ENCODE measurements at places on chromosomes 7 and 10.

- no peak for DNase-seq
These were observed 25.6 kb downstream of the CDK14 start for GRCh38 chr7:90621747-90622140.

DNA sequence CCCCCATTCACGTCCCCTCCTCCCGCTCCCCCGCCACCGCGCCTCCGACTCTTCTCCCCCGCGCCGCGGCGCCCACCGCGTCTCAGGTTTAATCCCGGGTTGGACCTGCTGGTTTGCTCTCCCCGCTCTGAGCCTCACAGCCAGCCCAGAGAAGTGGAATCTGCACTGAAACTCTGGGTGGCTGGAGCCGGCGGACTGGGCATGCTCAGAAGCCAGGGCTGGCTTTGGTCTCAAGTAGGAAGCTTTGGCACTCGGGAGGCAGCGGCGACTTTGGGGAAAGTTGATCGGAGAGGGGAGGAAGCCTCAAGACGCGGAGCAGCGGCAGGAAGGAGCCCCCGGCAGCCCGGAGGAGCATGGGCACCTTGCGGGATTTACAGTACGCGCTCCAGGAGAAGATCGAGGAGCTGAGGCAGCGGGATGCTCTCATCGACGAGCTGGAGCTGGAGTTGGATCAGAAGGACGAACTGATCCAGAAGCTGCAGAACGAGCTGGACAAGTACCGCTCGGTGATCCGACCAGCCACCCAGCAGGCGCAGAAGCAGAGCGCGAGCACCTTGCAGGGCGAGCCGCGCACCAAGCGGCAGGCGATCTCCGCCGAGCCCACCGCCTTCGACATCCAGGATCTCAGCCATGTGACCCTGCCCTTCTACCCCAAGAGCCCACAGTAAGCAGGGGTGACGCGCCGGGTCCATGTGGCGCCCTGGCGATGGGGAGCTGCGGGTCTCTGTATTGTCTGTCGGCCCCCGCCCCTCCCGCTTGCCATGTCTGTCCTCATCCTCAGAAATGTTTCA, at the start of gene PRKG1:
TSS of gene PRKG1 (plus strand) at position 250 of the 791 bp plus-strand sequence.
- DNase-seq, result no peak

- no peak for DNase-seq
These were observed 49.1 kb upstream of the ELN start for GRCh38 chr7:73978661-73979563.

DNA sequence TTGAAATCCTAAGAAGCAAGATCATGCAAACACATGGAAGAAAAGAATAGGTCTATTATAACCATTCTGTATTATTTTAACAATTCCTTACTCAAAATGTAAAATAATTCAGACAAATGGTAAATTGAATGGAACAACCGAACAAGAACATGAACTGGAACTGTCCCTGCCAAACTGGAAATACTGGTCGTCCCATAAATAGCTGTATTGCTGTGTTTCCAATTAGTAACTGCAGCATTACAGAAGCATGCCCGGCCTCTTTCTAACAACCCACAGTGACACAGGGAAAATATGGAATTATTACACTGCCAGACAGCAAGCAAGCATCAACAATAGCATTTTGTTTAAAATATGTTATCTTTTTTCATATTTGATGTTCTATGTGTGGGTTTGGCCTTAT, 1138.5 kb upstream of the PHF14 start:
- no peak for DNase-seq

GRCh38 chr7:55420530-55420929, 55.4 kb downstream of the LANCL2 start:
- no peak for DNase-seq

- no peak for DNase-seq
These were observed 69.7 kb upstream of the ZNRF2 start for GRCh38 chr7:30214651-30215137.

DNA sequence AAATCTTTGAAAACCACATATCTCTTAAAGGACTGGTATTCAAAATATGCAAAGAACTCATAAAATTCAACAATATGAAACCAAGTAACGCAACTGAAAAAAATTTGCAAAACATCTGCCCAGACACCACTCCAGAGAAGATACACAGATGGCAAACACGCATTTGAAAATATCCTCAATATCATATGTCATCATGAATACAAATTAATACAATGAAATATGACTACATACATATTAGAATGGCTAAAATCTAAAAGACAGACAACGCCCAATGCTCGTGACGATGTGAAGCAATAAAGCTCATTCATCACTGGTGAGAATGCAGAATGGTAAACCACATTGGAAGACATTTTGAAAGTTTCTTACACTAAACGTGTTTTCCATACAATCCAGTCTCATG, 770.1 kb upstream of the CELF2 start:
- DNase-seq, result no peak

- DNase-seq, result no peak
These were observed 44.1 kb downstream of the DGKB start for GRCh38 chr7:14858410-14858809.

DNA sequence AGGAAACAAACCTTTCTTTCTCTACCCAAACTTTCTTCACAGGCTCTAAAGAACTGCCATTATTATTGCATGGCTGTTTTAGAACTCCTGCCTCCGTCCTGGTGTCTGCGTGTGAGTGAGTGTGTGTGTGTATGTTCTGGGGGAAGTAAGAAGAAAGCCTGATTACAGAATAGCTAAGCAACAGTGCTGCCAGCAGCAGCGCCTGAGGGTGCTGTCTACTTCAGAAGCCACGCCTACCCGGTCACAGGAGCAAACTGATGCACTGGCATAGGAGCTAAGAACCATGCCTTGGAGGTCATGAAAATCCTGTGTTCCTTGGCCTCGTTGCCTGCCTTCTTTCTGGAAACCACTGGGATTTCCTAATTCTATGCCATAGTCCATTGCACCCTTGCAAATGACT, 25.2 kb downstream of the LIPK start:
- no peak for DNase-seq

- no peak for DNase-seq
These were observed 136.3 kb upstream of the LAMB4 start for GRCh38 chr7:108266491-108266890.

DNA sequence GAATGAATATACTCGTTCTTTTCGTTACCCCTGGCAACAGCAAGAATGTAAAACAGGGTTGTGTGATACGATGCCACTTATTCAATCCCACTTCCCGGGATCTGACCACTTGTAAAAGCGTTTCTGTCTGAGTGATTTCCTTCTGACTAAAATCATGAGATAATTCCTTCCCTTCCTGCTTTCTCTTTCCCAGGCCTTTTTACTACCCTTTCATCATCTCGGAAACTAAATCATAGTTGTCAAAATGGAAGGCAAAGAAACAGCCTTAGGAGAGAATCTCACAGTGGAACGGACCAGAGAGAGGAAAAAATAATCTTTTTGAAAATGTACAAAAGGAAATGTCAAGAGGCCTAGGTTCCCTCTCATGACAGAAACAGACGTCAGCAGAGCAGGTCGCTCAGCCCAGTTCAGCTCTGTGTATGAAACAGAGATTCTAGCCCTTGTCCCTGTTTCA, 29.8 kb downstream of the DIP2C start:
- DNase-seq, result no peak

DNA sequence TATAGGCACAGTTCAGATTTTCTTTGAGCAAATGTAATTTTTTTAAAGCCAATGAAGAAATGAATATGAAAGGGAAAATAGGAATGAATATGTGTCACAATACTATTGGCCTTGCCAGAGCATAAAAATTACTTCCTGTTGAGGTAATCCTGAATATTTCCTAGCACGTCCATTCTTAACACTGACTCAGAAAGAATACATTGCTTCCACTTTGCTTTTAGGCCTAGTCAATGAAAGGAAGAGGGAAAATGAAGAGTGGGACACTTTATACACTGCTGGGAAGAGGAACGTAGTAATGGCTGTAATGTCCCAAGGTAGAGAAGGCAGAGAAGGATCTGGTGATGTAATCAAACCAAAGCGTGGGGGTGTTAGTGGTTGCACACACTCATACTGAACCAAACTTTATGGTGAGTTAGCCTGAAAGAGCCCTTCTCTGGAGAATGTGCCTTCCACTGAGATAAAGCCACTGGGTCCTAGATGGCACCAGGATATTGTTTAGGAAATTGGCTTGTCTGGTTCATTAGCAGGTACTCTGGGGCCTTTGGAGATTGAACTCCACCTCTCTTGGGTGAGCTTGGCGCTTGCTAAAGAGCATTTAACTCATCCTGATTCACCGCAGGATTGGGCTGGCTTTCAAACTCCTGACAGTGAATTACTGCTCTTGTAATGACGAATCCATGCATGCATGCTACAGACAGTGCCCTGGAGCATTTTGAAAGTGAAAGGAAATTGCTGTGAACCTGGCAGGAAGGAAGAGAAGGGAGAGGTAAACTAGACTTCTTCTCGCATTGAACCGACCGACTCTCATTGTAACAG, 254.9 kb downstream of the KIAA1217 start:
- no peak for DNase-seq

DNA sequence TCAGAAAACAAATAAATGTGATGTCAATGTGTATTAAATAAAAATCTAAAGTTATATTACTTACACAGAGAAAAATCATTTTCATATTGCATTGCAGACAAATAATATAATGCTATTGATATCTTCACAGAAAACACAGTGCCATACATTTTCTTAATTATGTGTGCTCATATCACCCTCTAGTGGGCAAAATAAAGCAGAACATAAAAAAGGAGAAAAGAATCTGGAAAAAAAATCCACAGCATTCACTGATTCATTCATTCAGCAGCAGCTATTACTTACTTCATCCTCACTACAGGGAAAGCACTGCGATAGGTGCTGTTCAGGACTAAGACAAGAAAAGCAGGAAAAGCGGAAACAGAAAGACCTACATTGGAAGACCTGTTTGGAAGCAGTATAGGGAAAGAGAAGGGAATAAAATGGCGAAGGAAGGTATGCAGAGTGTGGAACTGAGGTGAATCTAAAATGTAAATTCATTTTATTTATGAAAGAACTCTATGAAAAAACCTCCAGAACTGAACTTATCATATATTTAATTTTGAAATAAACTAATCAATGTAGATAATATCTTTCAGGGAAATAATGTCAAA, 73.2 kb downstream of the POT1 start:
- no peak for DNase-seq

DNA sequence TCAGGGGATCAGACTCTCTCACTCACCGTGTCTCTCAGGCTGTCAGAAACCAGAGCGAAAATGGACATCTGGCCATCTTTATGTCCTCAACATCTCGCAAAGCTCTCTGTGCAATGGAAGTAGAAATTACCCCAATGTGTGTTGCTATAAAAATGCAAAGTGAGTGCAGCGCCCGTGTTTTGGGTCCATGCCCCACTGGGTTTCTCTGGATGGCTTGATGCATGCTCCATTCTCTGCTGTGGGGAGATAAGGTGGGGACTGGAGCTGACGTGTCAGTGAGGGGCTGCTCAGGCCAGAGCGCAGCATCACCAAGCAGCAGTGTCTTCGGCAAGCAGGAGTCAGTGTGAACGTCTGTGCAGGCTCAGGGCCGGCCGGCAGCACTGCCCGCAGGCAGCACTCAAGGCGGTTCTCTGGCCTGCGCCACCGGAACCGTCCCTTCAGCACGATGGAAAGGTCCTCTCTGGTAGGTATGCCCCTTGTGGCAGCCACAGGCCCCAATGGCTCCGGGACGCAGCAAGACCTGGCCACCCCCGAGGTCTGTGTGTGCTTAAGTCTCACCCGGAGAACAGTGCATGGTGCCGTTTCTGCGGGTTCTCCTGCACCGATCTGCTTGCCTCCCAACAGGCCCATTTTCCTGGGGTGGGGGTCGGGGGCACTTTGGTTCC, 30.2 kb downstream of the WDR86 start:
- no peak for DNase-seq

GRCh38 chr7:47228386-47229014, 353.4 kb downstream of the TNS3 start:
- DNase-seq, result no peak

- DNase-seq, result no peak
These were observed 13.6 kb downstream of the TPK1 start for GRCh38 chr7:144822223-144822622.

- no peak for DNase-seq
These were observed at the start of gene MCMBP for GRCh38 chr10:119872610-119872859. TSS of gene MCMBP (minus strand) at chr10:119872843. CDS start at chr10:119872584, 259 bp downstream.

DNA sequence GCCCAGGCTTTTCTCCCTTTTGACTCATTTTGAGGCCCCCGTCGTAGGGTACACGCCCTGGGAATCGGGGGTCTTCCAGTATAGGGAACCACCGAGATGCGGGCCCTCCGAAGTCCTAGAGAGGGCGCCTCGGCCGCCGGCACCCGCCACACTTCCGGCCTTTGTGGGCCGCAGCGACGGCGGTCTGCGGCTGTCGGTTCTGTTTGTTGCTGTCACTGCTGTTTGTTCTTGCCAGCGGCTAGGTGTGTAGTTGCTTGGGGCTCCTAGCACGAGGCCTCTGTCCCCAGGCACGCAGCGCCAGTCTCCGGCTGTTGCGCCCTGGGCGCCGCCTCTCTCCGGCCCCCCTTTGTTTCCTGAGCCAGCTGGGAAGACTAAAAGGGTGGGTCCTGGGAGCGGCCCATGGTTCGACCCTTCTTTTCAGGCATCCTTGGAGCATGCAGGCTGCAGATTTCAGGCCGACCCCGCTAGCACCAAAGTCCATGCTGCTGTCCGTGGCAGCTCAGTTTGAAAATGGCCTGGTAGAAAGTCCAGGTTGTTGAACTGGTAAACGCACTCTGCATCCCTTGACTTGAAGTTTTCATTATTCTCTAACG, 17.8 kb upstream of the ZKSCAN1 start:
- DNase-seq, result peak; percentile 52

- no peak for DNase-seq
These were observed 308.3 kb downstream of the PHF14 start for GRCh38 chr7:11281953-11282352.

- DNase-seq, result no peak
These were observed 47.8 kb upstream of the LRRC17 start for GRCh38 chr7:102864958-102865357.

DNA sequence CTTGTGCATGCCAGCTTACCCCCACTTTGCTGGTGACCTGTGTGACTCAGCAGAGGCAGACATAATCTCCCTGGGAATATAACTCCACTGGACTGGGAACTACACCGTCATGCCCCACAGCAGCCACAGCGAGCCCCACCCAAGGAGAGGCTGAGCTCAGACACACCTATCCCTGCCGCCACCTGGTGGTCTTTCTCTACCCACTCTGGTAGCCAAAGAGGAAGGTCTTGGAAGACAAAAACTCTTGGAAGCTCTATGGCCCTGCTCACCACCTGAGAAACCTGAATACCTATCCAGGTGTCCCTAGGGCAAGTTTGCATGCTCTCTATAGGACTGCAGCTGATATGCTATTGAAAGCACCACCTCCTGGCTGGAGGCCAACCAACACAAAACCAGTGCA, 48.1 kb downstream of the MYO3A start:
- DNase-seq, result no peak

GRCh38 chr7:48786951-48787350, 137.4 kb upstream of the CDC14C start:
- DNase-seq, result no peak

- DNase-seq, result no peak
These were observed 26.7 kb downstream of the TMEM273 start for GRCh38 chr10:49161411-49161997.

GRCh38 chr10:3122486-3123205, 49.9 kb downstream of the PITRM1 start:
- DNase-seq, result no peak

All from stimulated activated CD8-positive, alpha-beta memory T cell treated with anti-CD3 and anti-CD28 coated beads, Interleukin-4, amount 100 ng/mL, for 4 hours (primary cell).